ENCODE measurements at places on chromosomes 16 and 17. TPM values are rescaled to one million over a fixed set of nuclear protein-coding genes. Genes with fewer than 3 reads are reported as not detected.
A peak's percentile ranks its signal among the peaks of the same experiment; 100 is the strongest.

DNA sequence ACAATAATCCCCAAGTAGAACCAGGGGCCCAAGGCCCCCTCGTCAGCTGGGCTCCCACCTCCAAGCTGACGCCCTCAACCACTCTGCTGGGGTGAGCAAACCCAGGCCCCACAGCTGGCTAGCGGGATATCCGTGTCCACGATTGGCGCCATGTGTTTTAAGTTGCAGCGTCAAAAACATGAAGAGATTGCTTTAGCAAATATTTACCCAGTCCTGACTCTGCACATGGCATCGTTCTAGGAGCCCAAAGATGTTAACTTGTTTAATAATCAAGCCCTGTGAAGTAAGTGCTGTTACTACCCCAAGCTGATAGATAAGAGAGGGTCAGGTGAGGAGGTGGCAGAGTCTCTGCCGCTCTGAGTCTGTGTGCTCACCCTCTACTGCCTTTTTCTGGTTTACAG lies 344 bp upstream of the SEPTIN12 start:
- H3K36me3 ChIP-seq: no peaks in the 10 kb centered on the region
- H3K4me1 ChIP-seq: no peaks in the 10 kb centered on the region
- DNase-seq: no peak
- H3K27ac ChIP-seq: no peak overlapping the region

- H3K4me3 ChIP-seq: no peak overlapping the region
- H3K27ac ChIP-seq: no peak overlapping the region
- H3K27me3 ChIP-seq: no peaks in the 10 kb centered on the region
- no peak for DNase-seq
- no peaks in the 10 kb centered on the region for H3K4me1 ChIP-seq
These were observed 151.0 kb upstream of the RBL2 start for GRCh38 chr16:53282975-53283946.

GRCh38 chr16:23523876-23524385 lies 13.6 kb upstream of the GGA2 start:
- H3K27me3 ChIP-seq: no peaks in the 10 kb centered on the region
- no peak overlapping the region for H3K4me3 ChIP-seq
- DNase-seq: no peak
- no peak overlapping the region for H3K27ac ChIP-seq
- peaks cover 28% of the 10 kb centered on the region for H3K36me3 ChIP-seq

DNA sequence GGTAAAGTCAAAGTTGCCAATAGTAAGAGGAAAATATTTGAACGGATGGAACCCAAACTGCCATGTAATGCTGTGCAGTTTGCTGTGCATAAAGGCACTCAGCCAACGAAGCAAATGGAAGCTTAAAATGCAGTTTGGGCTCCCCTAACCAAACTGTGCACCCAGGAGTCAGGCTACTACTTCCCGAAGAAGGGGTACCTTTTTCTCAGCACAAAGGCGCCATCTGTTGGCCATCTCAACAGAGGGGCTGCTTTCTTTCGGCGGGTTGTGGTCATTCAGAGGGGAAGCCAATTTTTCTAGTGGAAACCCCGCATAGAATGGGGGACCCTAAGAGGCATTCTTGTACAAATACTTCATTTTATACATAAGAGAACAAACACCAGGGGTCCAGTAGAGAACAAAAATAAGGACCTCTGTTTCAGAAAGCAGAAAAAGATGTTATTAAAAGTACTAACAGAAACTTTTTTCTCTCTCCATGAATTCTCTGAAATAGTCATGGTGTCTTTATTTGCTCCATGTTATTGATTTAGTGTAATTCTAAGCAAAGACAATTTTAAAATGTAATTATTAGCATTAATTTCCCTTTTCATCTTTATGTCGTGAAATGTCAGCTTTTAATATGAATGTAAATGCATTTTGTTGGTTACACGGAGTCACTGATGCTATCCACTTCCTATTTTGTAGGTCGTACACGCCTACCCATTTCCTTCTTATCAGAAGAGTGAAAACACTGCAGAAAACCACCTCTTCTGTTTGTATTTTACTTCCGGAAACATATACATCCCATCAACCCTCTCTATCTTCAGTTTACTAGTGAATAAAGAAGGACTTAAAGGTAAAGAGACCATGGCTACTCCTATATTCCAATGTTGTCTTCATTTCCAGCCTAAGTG lies 453.3 kb downstream of the KCNJ2 start:
- DNase-seq: peak; percentile 67
- H3K27ac ChIP-seq: no peak overlapping the region
- no peak overlapping the region for H3K4me3 ChIP-seq
- H3K27me3 ChIP-seq: no peaks in the 10 kb centered on the region
- H3K4me1 ChIP-seq: no peaks in the 10 kb centered on the region

ABCC12 gene
- not detected for total RNA-seq

- H3K4me3 ChIP-seq: peak within 1 kb of the TSS; percentile 76
- peak; percentile 73 for DNase-seq
- no peaks in the 10 kb centered on the region for H3K36me3 ChIP-seq
- peaks cover 41% of the 10 kb centered on the region for H3K4me1 ChIP-seq
- peak within 1 kb of the TSS; percentile 89 for H3K27ac ChIP-seq
These were observed at the start of gene XYLT1 for GRCh38 chr16:17470908-17471718. Gene XYLT1, minus strand, starts transcription at chr16:17470960. Its CDS starts 164 bp downstream, at chr16:17470796.

ARL5C gene
- not detected for total RNA-seq

CFAP119 gene
- 6.0 TPM for total RNA-seq

DNA sequence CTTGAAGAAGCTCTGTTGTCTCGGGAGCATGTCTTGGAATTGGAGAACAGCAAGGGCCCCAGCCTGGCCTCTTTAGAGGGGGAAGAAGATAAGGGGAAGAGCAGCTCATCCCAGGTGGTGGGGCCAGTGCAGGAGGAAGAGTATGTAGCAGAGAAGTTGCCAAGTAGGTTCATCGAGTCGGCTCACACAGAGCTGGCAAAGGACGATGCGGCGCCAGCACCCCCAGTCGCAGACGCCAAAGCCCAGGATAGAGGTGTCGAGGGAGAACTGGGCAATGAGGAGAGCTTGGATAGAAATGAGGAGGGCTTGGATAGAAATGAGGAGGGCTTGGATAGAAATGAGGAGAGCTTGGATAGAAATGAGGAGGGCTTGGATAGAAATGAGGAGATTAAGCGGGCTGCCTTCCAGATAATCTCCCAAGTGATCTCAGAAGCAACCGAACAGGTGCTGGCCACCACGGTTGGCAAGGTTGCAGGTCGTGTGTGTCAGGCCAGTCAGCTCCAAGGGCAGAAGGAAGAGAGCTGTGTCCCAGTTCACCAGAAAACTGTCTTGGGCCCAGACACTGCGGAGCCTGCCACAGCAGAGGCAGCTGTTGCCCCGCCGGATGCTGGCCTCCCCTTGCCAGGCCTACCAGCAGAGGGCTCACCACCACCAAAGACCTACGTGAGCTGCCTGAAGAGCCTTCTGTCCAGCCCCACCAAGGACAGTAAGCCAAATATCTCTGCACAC lies 21.2 kb downstream of the AKAP1 start:
- peak; percentile 38 for DNase-seq
- no peak overlapping the region for H3K4me3 ChIP-seq
- peak overlapping the region; percentile 87 for H3K27ac ChIP-seq
- H3K27me3 ChIP-seq: no peaks in the 10 kb centered on the region
- peaks cover 21% of the 10 kb centered on the region for H3K4me1 ChIP-seq

GRCh38 chr16:5598793-5599192 lies 501.2 kb upstream of the EEF2KMT start:
- no peak for DNase-seq
- no peak overlapping the region for H3K4me3 ChIP-seq
- no peak overlapping the region for H3K27ac ChIP-seq
- no peaks in the 10 kb centered on the region for H3K4me1 ChIP-seq
- H3K36me3 ChIP-seq: no peaks in the 10 kb centered on the region

PPL gene
- 28.8 TPM for total RNA-seq

Measured in transverse colon (tissue), 4 donors.